ENCODE measurements at places on chromosomes 4 and X. TPM values are rescaled to one million over a fixed set of nuclear protein-coding genes. Genes with fewer than 3 reads are reported as not detected.

DNA sequence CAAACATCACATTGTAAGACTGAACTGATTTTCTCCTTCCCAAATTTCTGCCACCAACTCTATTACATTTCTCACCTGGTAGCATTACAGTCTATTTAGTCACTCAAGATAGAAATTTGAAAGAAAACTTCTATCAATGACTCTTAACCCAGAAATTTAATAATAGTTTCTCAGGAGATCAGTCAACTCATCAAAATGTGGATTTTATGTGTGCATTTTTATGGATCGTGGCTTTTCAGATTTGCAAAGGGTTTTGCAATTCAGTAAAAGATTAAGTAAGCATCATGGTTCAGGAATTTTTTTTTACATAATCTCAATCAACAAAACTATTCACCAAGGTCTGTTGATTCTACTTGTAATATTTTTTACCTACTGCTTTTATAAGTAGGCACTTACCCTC is 111.1 kb downstream of the CFAP299 start:
- H3K4me3 ChIP-seq, result no peak overlapping the region
- no peaks in the 10 kb centered on the region for H3K36me3 ChIP-seq
- no peaks in the 10 kb centered on the region for H3K27me3 ChIP-seq
- no peak for DNase-seq
- no peaks in the 10 kb centered on the region for H3K4me1 ChIP-seq

DNA sequence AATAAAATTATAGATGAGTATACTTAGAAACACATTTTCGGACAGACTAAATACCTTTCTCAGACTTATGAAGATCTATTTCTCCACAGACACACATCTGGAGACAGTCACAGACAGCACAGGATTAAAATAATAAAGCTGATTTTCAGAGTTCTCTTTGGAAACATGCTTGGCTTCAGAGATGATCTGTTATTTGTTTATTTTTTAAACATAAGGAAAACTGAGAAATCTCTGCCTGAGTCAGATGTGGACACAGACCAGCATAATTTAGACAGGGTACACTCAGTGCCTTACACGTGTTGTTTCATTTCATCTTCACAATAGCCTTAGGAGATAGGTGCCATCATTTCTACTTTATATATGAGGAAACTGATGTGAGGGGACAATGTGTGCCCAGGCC is 92.1 kb downstream of the SLC9A7 start:
- no peak overlapping the region for H3K4me3 ChIP-seq
- H3K4me1 ChIP-seq, result no peaks in the 10 kb centered on the region
- no peak overlapping the region for H3K27ac ChIP-seq
- no peaks in the 10 kb centered on the region for H3K36me3 ChIP-seq
- no peak for DNase-seq
- no peaks in the 10 kb centered on the region for H3K27me3 ChIP-seq

GRCh38 chrX:84717343-84717742 is 215.1 kb upstream of the HDX start:
- H3K4me1 ChIP-seq, result no peaks in the 10 kb centered on the region
- DNase-seq, result no peak
- H3K27me3 ChIP-seq, result no peaks in the 10 kb centered on the region
- H3K4me3 ChIP-seq, result no peak overlapping the region

DNA sequence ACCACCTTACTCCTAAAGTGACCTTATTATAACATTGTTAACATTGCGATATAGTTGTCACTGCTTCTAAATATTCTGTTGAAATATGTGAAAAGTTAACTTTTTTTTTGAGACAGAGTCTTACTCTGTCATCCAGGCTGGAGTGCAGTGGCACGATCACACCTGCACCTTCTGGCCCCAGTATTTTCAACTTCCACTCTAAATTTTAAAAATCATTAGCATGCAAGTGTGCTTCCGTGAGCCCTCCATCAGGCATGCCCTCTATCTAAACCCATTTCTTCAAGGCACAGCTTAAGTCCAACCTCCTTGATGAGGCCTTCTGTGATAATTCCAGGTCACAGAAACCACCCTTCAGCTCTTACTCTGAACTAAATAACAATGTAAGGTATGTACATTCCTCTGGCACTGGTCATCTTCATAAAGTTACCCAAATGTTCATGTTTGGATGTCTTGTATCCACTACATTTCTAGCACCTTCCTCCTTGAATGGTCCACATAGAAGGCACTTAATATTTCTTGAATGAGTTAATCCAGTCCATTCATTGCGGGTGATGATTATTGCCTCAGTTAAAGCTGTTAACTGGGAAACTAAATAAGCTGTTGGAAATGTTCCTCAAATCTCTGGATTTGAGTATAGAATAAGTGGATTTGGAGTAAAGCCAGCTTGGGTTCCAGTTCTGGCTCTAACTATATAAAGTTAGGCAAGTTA is 38.6 kb upstream of the TMEM131L start:
- H3K4me1 ChIP-seq, result no peaks in the 10 kb centered on the region
- no peak overlapping the region for H3K27ac ChIP-seq
- no peak overlapping the region for H3K4me3 ChIP-seq
- no peak for DNase-seq
- H3K27me3 ChIP-seq, result no peaks in the 10 kb centered on the region
- H3K36me3 ChIP-seq, result no peaks in the 10 kb centered on the region

The RTL5 gene
- 0.51 TPM for total RNA-seq

The CENPVL1 gene
- not detected for total RNA-seq

The XKRX gene
- total RNA-seq, result not detected

Measured in gastrocnemius medialis (tissue), 4 donors.